ENCODE measurements at places on chromosomes 5 and 9.

DNA sequence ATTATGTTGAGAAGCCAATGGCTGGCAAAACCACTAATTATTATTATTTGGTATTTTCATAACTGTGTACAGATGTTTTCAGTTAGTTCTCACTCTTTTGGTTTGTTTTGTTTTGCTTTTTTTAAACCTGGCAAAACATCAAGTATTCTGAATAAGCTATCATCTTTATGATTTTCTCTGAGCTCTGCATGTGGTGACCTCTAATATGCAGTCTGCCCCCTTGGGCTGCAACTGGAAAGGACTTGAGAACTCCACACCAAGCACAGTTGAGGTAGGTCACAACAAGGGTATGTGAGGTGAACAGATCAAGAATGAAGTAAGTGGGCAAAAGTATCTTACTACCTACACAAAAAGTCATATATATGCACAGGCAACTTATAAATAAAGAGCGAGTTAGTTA lies 202.2 kb downstream of the NFIB start:
- DNase-seq, result no peak

GRCh38 chr5:36450229-36451014 lies 148.7 kb upstream of the RANBP3L start:
- no peak for DNase-seq

DNA sequence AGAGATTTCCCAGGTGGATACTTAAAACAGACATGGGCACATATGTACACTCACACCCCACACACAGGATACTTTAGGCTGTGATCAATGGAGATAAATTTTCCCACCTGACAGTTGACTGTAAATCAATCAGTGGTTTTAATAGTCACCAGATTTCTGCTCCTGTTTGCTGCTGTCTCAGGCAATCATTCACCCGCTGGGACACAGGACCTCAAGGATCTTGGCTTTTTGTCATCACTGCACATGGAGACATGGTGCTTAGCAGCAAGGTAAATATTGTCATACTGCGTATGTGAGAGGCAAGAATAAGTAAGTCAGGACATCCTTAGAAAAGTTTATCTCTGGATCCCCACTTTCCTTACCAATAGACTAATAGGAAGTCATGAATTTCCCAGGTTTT lies 60.8 kb upstream of the KLF9 start:
- no peak for DNase-seq

DNA sequence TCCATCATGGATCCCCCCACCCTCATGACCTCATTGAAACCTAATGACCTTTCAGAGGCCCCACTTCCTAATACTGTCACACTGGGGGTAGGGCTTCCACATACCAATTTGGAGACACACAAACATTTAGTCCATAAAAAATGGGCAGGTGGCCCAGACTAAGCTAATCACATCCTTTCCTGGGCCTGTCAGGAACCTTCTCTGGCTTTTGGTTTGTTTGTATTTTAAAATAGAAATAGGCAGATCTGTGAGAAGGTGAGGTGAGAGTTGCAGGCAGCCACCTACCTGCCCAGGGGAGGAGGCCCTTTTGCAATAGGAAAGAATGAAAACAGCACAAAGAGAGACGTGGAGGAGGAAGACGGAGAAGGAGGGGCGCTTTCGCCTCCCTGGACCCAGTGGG lies 90.2 kb upstream of the BOD1 start:
- no peak for DNase-seq

- DNase-seq, result no peak
Measured at GRCh38 chr5:71828291-71829040, 109.4 kb downstream of the CARTPT start.

GRCh38 chr9:123534336-123534735 lies 178.3 kb downstream of the CRB2 start:
- DNase-seq, result no peak

GRCh38 chr5:67404256-67405100 lies 207.9 kb upstream of the CD180 start:
- no peak for DNase-seq

DNA sequence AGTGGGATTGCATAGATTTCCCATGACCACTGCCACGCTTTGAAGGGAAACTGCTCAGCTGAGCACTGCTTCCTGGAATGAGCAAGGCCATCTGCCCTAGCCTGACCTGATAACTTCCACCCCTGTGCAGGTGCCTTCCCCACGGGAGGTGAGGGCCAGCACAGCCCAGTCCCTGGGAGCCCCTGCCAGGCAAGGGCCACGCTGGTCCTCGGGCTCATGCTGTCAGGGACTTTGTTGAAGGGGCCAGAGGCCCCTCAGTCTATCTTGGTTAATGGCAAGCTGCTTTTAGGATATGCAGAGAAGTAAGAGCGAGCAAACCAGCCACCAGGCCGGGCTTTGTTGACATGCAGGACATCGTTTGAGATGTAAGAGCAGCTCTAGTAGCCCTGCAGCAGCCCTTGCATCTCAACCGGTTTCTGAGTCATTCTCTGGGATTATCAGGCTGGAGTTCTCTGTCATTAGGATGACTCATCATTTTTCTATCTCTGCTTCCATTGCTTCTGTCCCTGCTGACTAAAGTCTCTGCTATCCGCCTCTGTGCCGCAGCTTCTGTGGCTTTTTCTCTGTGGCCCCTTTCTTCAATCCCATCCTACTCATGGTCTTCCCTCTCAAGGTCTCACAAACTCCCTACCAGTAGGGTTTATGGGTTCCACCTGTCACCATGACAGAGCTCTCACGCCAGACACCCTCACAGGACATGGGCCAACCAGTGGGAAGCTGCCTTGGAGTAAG lies 30.6 kb upstream of the IQGAP2 start:
- no peak for DNase-seq

DNA sequence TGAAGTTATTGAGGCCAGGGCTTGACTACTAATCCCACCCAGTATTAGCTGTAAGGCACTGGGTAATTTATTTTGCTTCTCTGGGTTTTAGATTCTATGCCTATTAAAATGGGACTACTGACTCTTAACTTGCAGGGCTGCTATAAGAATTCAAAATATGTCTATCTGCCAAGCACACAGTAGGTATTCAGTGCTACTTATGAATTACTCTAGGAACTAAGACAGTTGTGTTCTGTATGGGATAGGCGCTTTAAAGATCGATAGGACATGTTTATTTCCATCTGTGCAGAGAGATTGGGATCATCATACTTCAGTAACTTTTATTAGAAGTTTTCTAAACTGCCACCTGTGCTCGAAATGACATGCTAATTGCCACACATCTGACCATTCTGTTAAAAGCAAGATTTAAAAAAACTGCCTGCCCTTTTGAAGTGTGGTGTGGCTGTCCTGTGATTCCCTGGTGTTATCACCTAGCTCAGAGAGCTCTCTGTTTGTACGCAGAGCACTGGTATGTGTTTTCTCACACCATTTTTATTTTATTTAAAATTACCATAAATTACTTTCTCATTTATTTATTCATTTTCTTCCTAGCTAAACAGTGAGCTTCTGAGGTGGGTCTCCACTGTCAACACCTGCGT lies 58.7 kb downstream of the FYB1 start:
- DNase-seq, result no peak

GRCh38 chr5:14141764-14142163 lies 1.4 kb upstream of the TRIO start:
- no peak for DNase-seq

GRCh38 chr5:69212022-69212421 lies 22.6 kb downstream of the CENPH start:
- no peak for DNase-seq

GRCh38 chr5:1359713-1360112 lies 14.8 kb upstream of the CLPTM1L start:
- no peak for DNase-seq

GRCh38 chr5:15518786-15519185 lies 18.8 kb downstream of the FBXL7 start:
- no peak for DNase-seq

GRCh38 chr5:68303754-68304420 lies 88.3 kb downstream of the PIK3R1 start:
- DNase-seq, result no peak

DNA sequence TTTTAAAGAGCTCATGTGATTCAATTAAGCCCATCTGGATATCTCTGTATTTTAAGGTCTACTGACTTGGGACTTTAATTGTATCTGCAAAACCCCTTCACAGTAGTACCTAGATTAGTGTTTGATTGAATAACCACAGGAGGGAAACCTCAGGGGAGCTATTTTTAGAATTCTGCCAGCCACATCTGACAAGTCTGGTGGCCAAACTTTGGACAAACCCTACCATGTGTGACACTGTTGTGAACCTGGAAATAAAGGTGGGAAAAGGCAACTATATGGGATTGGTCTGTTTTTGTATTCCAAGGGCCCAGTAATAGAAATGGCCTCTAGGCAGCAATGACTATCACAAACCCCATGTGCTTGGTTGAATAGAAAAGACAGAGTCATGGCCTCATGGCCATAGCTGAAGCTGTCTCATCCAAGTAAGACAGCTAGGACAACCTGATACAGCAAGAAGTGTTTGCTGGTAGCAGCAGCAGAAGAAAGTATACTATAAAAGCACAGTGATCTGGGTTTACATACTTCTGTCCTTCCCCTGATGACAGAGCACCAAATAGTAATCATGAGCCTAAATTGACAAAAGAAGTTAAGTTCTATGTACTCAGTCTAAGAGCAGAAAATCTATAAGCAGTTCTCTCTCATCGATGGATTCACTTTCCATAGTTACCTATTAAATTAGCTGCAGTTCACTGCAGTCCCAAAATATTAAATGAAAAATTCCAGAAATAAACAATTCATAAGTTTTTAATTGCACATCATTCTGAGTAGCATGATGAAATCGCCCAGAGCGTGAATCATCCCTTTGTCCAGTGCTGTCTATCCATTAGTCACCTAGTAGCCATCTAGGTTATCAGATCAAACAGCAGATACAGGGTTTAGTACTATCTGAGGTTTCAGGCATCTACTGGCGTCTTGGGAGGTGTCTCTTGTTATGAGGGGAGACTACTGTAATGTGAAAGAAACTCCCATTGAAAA lies 189.8 kb downstream of the ARHGAP26 start:
- no peak for DNase-seq

DNA sequence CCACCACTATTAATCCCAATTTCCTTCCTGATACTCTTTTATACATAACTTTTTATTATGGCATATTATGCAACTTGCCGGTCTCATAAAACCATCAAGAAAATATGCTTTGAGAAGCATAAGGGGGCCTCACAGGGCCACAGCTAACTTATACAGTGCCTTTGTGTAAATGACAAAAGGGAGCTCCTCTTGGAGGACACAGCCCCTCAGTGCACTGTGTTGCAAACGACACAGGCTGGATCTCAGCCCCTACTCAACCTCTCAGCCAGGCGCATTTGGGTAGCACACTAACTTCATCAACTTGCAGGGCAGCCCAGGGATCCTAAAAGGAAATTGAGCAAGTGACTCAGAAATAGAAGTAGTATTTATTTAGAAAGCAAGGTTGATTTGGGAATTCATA lies 35.4 kb downstream of the RIGI start:
- no peak for DNase-seq

DNA sequence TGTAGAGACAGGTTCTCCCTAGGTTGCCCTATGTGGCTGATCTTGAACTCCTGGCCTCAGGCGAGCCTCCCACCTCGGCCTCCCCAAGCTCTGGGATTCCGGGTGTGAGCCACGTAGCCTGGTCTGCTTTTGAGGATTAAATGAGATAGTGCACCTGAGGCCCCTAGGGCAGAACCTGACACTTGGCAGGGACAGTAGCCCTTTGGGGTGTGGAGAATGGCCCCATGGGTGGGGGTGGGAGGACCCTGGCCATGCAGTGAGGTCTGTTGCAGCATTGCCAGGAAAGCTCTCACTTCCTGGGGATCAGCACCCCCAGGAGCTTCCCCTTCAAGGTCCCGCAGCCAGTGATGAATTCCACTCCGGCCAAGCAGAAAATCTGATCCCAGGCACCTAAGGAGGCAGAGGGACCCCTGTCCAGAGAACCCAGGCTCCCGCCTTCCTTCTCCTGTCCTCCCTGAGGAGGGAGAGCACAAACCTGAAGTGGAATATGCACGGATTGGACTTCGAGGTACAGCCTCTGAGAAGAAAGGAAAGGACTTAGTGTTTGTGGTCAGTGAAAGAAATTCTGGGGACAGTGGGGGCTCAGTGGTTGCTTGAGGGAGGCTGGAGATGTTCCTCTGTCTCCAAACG lies 73.9 kb upstream of the UNC5A start:
- no peak for DNase-seq

DNA sequence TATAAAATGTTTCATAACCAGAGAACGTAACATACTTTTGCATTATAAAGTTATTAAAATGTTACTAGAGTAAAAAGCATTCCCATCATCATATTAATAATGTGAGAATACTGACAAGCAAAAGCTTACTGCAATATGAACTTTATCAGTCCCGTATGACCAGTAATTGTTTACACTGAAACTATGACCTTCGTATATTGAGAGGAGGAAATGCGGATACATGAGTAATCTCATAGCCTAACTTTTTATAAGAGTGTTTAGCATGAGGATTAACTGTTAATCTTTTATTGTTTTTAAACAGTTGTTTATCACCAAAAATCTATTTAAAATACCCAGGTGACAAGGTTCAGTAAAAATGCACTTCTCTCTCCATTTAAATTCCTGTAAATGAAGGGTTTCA lies 272.4 kb downstream of the SLF1 start:
- no peak for DNase-seq

- DNase-seq, result no peak
Measured at GRCh38 chr5:42387563-42387962, 35.7 kb upstream of the GHR start.

- DNase-seq, result no peak
Measured at GRCh38 chr9:126703002-126703865, 89.5 kb downstream of the LMX1B start.

- peak; percentile 25 for DNase-seq
Measured at GRCh38 chr9:93451849-93452709, 594 bp downstream of the FAM120A start.

GRCh38 chr5:178555771-178556211 lies 34.4 kb downstream of the COL23A1 start:
- no peak for DNase-seq

DNA sequence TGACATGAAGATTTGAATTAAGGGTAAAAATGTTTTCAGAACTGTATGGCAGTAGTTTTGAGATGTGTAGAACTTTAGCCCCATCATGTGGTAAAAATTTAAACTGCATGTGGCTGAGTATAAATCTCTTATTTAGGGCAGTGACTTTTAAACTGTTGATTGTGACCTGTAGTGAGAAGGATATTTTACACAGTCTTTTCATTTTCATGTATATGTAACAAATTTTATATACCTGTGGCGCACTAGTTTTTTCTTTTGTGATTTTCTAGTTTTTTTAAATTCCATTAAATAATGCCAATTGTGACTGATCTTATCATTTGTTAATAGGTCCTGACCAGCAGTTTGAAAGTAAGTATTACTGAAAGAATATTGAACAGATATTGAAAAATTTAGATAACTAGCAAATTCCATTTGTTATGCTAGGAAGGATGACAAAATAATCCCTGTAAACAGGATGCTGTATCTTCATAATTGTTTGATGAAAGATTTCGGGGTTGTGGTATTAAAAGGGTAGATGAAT lies 47.2 kb downstream of the GPBP1 start:
- DNase-seq, result no peak

Measured in activated T-helper 1 cell treated with anti-CD3 and anti-CD28 coated beads, Interleukin-2, amount 50 U/mL, for 16 hours (primary cell).